Suppressor macrophage treated with lipopolysaccharide for 4 hours (primary cell): ENCODE measurements at places on chromosomes 2 and 18.

GRCh38 chr18:60339018-60339417 is 33.6 kb downstream of the MC4R start:
- no peak for DNase-seq

GRCh38 chr2:218230882-218231281 is 13.9 kb downstream of the ARPC2 start:
- DNase-seq, result peak; percentile 55

DNA sequence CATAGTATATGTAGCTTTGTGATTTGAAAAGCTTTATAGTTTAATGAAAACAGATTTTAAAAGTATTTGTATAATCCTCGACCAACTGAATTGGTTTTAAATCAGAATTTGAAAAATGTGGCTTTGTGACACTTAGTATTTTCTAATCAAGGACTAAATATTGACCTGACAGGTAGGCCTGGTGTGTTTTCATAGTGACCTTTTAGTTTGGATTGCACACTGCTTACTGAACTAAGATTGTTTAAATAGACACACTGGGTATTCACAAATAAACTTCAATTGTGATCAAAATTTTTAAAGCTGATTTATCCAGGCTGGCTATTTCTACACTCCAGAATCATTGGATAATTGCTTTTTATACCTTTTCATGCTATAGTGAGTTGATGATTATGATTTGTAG is 31.8 kb upstream of the FAM237A start:
- DNase-seq, result no peak

- DNase-seq, result peak; percentile 23
Measured at GRCh38 chr2:113175042-113175628, 1.4 kb downstream of the PSD4 start.

- DNase-seq, result no peak
Measured at GRCh38 chr18:62088156-62088555, 98.7 kb downstream of the PIGN start.

DNA sequence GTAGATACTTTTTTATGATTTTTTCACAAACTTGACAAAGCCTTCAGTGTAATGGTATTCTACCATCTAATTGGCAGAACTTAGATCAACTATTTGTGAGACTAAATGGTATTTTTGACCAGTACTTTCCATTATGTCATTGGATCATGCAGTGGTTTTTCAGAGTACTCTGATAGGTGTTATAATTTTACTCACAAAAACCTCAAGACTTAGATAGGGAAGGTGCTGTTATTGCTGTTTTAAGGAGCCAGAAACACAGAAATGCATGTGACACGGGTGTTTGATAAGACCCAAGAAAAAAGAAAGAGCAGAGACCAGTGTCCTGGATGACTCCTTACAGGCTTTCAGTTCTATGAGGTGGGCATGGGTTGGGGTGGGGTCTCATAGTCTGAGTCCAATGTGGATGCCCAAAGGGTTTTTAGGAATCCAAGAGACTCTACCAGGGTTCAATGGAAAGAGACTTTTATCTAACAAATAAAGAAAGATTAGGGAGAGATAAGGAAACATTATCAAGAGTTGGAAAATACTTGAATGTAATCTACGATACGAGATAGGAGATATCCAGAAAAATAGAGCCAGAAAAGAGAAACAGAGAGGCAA is 31.3 kb downstream of the SP140 start:
- DNase-seq, result no peak
